ENCODE measurements at places on chromosomes 3 and 15. TPM values are rescaled to one million over a fixed set of nuclear protein-coding genes. Genes with fewer than 3 reads are reported as not detected.

GRCh38 chr3:192174283-192174682, 553.1 kb downstream of the FGF12 start:
- DNase-seq = no peak

- no peak for DNase-seq
These were observed 25.9 kb upstream of the MTMR10 start for GRCh38 chr15:31017311-31017710.

The BDH1 gene
- 5.0 TPM for total RNA-seq

The NOX5 gene
- 4.0 TPM for total RNA-seq

GRCh38 chr15:83268147-83268546, 16.3 kb downstream of the BNC1 start:
- no peak for DNase-seq

- DNase-seq = no peak
These were observed 178.1 kb downstream of the OPA1 start for GRCh38 chr3:193771011-193771652.

DNA sequence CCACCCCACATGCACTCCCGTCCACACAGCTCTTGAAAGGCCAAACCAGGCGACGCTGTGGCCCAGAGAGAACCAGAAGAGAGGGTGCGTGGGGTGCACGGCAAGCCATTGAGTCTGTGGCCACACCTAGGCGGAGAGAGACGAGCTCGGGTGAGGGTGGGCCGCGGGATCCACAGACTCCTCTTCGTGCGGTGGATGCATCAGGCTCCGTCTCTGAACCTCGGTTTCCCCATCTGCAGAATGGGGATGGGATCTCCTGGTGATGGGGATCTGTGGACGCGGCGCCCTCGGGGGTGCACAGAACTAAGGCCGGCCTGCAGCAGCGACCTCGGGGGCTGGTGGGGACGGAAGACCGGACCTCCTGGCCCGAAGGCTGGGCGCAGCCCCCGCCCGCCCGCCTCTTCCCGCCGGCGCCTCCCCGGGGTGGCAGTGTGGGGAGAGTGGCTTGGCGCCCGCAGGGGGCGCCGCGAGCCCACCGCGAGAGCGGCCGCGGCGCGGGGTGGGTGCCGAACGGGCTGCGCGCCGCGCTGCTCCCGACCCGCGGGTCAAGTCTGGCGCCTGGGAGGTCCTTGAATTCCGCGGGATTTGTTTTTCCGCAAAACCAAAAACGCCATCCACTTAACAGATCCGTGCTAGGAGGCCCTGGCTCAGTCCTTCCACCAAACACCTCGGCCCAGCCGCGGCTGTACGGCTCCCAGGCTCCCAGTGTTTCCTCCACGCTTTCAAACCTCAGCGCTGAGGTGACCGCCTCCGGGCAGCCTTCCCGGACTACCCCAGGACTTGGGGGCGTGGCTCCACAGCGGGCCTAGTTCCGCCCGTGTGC, 13.2 kb upstream of the ADPGK start:
- peak; percentile 43 for DNase-seq

DNA sequence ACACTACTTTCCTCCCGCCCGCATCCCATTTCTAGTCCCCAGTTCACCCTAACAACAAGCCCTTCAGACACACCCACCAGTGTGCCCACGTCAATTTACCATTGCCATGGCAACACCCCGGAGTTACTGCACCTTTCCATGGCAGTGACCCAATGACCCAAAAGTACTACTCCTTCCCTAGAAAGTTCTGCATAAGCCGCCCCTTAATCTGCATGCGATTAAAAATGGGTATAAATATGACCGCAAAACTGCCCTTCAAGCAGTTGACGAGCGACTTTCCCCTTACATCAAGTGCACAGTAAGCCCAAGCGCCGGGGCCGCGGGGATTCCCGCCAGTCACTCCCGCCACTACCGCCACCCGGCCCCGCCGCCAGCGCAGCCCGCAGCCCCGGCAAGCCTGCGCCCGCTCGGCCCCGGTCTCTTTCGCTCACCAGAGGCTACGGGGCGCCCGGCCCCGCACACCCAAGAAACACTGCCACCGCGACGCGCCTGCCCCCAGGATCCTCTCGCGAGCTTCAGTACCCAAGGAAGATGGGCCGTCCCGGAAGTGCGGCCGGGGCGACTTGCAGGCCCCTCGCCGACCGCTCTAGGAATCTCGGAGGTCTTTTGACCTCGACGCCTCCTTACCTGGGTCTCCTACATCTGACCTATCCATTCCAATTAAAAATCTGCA, 27.2 kb upstream of the ZNF502 start:
- DNase-seq = peak; percentile 6

The CD80 gene
- total RNA-seq = not detected

DNA sequence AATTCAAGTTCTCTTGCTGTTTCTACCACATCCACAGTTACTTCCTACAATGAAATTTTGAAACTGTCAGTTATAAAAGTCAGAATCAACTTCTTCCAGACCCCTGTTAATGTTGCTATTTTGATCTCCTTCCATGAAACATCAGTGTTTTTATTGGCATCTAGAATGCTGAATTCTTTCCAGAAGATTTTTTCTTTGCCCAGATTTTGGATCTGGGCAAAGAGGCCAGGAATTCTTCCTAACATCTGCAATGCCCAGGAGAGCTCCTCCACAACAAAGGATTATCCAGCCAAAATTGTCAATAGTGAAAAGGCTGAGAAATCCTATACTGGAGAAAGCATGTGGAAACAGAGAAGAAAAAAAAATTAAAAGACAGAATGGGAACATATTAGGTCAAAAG, 75.5 kb downstream of the SERPINI1 start:
- DNase-seq = no peak

DNA sequence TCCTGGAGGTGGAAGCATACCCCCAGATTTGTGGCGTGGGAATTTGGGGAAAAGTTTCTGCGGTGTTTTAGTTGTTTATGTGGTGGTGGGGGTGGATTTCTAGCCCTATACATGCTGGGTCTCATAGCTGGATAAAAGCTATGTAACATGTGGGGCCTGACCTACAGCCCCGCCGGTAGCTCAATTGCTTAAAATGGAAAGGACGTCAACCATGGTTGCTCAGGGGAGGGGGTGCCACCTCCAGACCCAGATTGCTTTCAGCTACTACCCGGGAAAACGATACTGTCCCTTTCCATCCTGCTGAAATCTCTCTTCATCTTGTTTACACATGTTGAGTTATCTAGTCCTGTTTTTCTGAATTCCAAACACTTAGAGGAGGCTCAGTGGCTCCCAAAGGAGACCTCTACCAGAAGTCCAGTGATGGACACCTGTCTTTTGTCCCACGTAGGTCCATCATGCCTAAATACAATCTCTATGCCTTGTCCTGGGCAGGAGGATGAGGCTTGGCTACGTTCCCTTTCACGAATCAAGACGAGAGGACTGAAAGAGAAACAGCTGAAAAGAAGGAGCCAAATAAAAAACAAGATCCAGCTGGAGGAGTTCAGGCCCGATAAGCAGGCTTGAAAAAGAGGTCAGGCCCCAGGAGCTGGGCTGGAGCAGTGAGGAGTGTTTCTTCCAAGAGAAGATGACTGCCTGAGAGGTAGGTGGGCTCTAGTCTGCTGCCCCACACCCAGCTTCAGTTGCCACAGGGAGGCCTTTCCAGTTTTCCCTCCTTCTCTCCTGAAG, 72.1 kb upstream of the TPRG1 start:
- DNase-seq = no peak

- DNase-seq = no peak
These were observed 241.9 kb downstream of the XXYLT1 start for GRCh38 chr3:195028877-195029606.

GRCh38 chr3:124574012-124574411, 156.2 kb upstream of the UMPS start:
- no peak for DNase-seq

- DNase-seq = no peak
These were observed 122.3 kb downstream of the PTPRG start for GRCh38 chr3:61683549-61684236.

- no peak for DNase-seq
These were observed 392.3 kb downstream of the FEZF2 start for GRCh38 chr3:61981060-61981459.

GRCh38 chr15:78052545-78052944, 25.0 kb downstream of the TBC1D2B start:
- no peak for DNase-seq

- DNase-seq = no peak
These were observed at the start of gene ACAN for GRCh38 chr15:88803241-88803919. Gene ACAN (plus strand): TSS chr15:88803436. CDS start chr15:88836207, 32,771 bp downstream.

GRCh38 chr3:127458696-127459604, 131.6 kb downstream of the TPRA1 start:
- DNase-seq = no peak

- no peak for DNase-seq
These were observed 9.5 kb downstream of the MYL3 start for GRCh38 chr3:46853441-46854415.

DNA sequence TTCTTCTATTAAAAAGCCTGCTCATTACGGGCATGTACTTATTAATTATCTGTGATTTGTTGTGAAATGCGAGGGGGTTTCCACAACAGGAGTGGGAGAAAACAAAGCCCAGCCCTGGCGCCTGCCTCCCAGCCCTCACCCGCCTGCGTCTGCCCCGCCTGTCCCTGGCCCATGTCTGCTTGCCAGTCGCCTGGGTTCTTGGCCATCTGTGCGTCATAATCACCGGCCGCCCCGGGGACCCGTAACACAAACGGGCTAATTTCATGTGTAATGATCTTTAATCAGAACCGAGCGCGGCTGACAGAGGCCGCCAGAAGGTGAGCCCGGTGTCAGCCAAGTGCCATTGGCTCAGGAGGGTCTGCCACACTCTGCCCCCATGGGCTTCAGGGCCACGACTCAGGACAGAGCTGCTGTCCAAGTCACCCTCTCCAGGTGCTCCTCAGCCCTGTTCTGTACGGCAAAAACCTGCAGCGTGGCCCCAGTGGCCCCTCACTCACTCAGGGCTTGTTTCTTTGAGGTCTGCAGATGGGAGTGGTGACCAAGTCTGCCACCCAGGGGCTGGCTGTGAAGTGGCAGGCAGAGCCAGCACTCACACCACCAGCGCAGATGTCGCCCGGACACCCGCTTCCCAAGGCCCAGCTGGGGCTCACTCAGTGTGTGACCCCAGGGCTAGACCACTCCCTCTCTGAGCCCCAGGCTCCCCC, 28.8 kb upstream of the TMEM115 start:
- DNase-seq = peak; percentile 22

DNA sequence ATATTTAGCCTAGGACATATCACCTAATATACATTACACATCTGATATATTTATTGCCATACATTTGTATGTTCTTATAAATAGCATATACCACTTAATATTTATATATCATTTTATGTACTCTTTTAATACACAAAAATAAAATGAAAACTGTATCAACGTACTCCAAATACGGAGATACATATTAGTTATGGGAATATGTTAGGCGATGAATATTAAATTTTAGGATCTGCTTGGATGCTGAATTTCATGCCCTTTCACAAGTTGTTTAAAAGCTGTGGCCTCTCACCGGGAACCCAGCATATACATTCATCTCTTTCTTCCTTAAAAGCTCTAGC, 50.6 kb downstream of the ZIC4 start:
- DNase-seq = no peak

DNA sequence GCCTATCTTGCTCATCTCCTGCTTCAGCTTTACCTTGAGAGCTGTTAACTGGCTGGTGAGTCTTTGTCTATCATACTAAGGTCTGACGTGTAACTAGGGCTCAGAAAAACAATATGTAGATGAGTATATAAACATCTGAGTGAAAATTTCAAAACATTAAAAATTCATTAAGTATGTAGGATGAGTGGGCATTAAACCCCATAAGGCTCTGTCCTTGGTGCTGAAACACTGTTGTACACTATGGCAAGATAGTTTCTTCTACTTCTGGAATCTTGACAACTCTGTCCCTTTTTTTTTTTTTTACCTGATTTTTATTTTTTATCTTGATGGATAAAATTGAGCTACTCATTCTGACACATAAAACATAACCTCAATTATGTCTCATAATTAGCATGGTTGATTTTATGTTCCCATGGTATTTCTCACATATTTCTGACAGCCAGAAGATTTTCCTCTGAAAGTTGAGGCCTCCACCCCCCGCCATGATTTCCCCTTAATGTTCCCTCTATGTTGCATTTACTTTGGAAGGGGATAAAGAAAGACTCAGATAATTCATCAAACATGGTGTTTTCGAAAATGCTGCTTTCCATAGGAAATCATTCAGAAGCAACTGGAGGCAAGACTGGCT, 54.3 kb downstream of the DGKG start:
- peak; percentile 30 for DNase-seq

- DNase-seq = peak; percentile 16
These were observed 263.6 kb downstream of the TBL1XR1 start for GRCh38 chr3:176933704-176934103.

- no peak for DNase-seq
These were observed 650.2 kb downstream of the ZNF385D start for GRCh38 chr3:21100656-21101359.

GRCh38 chr3:1444195-1444594, 351.4 kb downstream of the CNTN6 start:
- DNase-seq = no peak

GRCh38 chr3:102400142-102400541, 34.7 kb upstream of the ZPLD1 start:
- no peak for DNase-seq

DNA sequence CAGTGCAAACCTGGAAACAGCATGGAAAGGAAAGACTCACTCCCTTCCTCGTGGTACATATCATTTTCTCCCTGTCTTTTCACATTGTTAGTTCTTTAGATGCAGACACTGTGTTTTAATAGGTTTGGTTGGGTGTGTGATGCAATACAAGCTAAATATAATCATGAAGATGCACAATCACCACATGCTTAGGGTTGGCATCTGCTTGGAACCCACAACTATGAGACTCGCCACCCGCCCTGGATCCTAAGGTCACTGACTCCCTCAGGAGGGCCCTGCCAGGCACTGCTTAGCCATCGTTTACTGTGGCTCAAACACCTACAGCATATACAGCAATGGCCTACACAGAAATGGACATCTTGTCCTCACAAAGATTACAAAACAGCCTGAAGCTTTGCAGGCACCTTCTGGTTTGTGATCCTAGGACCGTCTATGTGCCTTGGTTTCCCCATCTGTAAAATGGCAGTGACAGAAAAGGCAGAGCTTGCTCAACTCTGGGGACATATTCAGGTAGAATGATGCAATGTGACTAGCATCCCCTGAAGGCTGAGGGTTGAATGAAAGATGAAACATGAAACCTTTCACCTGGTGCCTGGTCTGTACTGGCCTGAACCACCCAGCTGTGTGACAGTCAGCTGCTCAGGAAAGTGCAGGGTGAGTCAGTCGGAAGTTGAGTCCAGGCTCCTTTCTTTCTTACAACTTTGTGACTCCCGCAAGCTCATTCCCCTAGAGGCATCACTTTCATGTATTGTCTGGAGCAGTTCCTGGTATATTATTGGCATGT, 123.6 kb upstream of the PFN2 start:
- DNase-seq = peak; percentile 41

The ARHGAP11A gene
- total RNA-seq = 17.7 TPM

- peak; percentile 79 for DNase-seq
These were observed 45.0 kb downstream of the ESYT3 start for GRCh38 chr3:138479438-138479863.

- peak; percentile 19 for DNase-seq
These were observed 213.8 kb downstream of the LRTM1 start for GRCh38 chr3:54714035-54714434.

The RNU6-1 gene
- not detected for total RNA-seq

GRCh38 chr3:136543385-136543784, 208.8 kb downstream of the STAG1 start:
- DNase-seq = peak; percentile 15

Measured in SK-MEL-5 (cell line).